CD4-positive, alpha-beta T cell (primary cell): ENCODE measurements at places on chromosomes 3 and 15.

DNA sequence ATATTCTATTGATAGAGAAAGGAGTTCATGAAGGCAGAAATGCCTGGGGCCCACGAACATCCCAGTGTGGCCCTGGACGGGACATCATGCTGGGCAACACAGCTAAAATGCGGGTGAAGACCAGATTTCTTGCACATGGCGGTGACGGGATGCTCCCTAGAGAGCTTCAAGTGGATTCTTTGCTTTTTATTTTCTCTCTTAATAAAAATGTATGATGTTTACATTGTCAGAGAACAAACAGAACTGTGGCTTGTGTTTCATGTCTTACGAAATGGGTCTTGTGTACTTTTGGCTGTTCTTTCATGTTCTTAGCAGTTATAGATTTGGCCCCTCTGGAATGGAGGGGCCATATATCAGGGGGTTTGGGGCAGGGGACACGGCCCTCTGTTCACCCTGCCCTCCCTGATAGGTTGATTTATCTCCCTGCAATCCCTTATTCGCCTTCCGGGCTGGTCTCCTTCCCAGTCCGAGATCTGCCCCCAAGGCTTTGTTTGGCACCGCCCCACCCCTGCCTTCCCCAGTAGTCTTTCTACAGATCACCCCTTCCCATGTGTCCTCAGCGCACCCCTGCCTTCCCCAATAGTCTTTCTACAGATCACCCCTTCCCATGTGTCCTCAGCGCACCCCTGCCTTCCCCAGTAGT is 68.7 kb upstream of the CGNL1 start:
- DNase-seq, result no peak

- DNase-seq, result no peak
Observed at GRCh38 chr3:74676-75243, 121.8 kb upstream of the CHL1 start.

- DNase-seq, result no peak
Observed at GRCh38 chr15:79778378-79778990, 118.3 kb downstream of the MTHFS start.

DNA sequence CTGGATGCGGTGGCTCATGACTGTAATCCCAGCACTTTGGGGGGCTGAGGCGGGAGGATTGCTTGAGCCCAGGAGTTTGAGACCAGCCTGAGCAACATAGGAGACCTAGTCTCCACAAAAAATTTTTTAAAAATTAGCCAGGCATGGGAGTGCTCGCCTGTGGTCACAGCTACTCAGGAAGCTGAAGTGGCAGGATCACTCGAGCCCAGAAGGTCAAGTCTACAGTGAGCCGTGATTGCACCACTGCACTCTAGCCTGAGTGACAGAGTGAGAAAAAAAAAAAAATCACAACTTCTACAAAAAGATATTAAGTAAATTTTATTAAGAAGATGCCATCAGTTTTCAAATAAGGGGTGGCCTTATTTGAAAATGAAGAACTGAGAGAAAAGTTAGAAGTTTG is 11.9 kb upstream of the PLA2G4D start:
- DNase-seq, result no peak

- DNase-seq, result no peak
Observed at GRCh38 chr3:149395107-149396089, 17.9 kb upstream of the TM4SF1 start.

DNA sequence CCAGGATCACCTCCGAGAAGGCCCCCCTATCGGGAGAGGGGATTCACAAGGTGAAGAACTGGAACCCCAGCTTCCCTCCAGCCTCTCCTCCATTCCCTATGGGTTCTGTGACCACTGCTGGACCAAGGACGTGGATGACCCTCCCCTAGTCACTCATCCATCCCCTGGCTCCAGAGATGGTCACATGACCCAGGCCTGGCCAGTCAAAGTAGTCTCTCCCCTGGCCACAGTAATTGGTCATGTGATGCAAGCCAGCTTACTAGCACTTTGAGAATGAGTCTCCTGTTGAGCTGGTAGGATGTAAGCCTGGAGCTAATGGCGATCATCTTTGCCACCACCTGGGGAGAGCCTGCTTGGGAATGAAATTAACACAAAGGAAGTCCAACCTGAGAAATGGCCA is 3.9 kb downstream of the CAMK1 start:
- DNase-seq, result no peak

- no peak for DNase-seq
Observed at GRCh38 chr3:144394032-144394431, 422.4 kb downstream of the DIPK2A start.

DNA sequence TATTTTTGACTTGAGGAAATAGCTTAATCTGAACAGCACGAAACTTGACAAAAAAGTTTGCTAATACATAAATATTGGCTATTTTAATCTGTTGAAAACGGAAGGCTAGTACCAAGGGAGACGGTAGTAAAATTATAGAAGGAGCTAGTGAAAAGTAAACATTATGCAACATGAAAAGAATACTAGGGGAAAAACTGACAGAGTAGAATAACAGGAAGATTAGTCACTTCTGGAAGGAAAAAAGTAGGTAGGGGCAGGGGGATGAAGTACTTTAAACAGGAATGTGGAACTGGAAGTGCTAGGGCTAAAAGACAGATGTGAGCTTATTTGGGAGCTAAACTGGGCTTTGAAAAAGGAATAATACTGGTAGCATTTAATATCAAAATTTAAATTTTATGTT is 60.1 kb downstream of the MBNL1 start:
- no peak for DNase-seq
